Activated CD8-positive, alpha-beta memory T cell treated with anti-CD3 and anti-CD28 coated beads for 1 hour (primary cell): ENCODE measurements at places on chromosomes 12 and 14.

- DNase-seq: no peak
Observed at GRCh38 chr14:75969126-75969525, 12.7 kb downstream of the TGFB3 start.

GRCh38 chr14:52352061-52352491 lies 38.0 kb downstream of the PTGER2 start:
- no peak for DNase-seq

DNA sequence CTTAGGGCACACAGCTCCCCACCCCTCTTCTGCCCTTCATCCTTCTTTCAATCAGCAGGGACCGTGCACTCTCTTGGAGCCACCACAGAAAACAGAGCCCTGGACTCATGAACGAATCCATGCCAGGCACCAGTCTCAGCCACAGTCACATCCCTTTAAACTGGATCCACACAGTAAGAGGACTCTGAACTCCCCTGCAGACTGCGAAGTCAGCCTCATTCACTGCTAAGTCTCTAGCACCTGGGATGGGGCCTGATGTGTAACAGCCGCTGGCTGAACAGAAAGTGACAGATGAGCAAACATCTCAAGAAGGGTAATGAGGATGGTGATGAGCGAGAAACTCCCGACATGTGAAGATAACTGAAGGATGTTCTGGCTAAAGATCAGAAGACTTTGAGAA lies 45.8 kb upstream of the IQSEC3 start:
- DNase-seq: no peak

DNA sequence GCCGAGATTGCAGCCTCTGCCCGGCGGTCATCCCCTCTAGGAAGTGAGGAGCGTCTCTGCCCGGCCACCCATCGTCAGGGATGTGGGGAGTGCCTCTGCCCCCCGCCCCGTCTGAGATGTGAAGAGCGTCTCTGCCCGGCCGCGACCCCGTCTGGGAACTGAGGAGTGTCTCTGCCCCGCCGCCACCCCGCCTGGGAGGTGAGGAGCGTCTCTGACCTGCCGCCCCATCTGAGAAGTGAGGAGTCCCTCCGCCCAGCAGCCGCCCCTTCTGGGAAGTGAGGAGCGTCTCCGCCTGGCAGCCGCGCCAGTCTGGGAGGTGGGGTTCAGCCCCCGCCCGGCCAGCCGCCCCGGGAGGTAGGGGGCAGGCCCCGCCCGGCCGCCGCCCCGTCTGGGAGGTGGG lies 544.0 kb downstream of the CCER1 start:
- no peak for DNase-seq

DNA sequence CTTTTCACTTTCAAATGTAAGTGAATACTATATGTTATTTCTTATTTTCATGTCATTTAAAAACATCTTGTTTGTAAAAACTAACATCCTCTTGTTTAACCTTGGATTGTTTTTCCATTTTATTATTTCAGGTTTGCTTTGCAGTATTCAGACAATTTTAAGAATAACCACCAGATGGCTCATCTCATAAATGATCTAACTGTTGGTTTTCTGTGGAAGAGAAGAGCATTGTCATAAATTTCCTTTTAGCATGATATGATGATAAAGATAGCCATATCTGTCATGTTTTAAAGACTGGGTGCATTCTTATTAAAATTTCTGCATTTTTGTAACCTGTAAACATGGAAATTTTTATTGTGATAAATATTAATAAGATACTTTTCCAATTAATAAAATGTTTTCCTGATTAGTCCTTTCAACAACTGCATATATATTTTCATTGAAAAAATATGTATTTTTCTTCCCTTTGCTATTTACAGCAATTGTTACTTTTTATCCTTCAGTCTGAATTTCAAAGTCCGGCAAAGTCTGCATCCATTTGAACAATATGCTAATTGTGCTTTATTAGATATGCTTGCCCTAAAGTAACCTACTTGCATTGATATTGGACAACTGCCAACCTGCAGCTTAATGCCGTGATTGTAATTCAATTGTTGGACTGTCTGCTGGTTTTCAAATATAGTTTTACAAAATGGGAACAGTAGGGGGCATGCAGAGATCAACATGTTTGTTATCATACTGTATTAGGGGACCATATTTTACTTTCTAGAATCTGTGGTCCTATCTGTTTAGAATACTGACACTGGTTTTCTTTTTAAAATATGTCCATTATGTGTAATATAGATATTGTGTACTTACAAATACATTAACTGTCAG lies 163.4 kb downstream of the GARIN6 start:
- no peak for DNase-seq

GRCh38 chr14:103628221-103628683 lies 759 bp upstream of the KLC1 start:
- DNase-seq: no peak

DNA sequence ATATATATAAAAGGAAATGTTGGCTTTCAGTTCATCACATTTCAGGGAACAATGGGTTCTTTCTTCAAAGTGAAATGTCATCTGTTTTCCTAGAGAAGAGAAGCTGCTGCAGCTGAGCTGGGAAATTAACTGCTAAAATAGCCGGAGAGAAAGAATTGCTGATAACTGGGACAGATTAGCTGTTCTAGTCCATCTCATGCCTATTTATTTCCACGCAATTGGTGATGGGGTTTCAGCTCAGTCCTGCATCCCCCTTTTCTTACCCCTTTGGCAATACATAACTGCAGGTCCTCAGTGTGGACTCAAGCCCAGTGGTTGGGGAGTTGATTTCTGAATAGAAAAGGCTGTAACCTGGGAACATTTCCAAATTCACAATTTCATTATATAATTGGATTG lies 436.9 kb upstream of the TMEM132C start:
- DNase-seq: no peak
